Urinary bladder (tissue), 4 donors: ENCODE measurements at places on chromosomes 2 and 18.

DNA sequence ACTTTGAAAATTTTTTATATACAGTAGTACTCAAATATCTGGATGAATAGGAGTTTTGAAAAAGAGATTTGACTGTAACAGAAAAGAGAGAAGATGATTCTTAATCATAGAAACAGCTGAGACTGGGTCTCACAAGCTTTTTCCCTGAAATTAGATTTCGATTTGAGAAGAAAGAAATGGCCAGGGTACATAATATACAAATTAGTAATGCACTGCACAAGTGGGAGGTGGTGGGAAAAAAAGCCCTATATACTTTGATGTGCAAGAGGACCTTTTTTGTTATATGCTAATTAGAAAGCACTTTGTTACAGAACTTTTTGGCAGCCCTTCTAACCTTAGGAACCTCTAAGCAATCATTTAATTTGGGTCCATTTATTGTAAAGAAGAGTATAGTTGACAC lies 62.9 kb downstream of the EML4 start:
- no peak for DNase-seq

- no peak for DNase-seq
These were observed 168.5 kb upstream of the ZSWIM2 start for GRCh38 chr2:187017438-187017837.

- no peak for DNase-seq
These were observed 111.9 kb upstream of the DTNA start for GRCh38 chr18:34598120-34598635.

DNA sequence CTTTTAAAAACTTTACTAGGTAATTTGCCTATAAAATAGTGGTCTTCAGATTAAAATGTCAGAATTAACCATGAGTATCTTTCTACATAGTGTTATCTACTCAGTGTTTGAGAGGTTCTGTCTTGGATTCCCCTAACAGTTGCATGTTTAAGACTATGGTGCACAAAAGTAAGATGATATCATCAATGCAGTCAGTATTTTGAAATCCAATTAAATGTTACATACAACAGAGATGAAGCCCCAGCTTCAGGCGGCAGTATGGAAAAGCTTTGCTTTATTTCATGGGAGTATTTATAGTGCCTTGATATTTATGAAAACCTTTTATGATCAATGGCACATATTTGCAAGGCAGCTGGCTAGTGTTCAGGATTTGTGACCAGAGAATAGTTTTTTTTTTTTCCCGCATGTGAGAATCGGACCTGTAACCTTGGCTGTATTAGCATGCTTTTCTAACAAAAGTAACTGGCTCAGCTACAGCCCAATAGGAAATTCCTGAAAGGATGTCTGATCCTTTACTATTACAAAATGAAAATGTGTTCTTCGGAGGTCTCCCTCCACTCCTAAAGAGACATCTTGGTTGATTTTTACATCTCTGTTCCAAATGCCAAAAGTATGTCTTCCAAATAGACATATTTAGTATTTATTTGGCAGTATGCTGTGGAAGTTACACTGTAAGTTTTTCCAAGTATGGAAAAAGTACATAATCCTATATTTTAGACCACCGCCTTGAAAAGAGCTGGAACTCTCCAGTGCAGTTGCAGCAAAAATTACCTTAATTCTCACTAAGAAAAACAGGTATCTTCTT lies 319.3 kb upstream of the UBE2E3 start:
- DNase-seq, result no peak

DNA sequence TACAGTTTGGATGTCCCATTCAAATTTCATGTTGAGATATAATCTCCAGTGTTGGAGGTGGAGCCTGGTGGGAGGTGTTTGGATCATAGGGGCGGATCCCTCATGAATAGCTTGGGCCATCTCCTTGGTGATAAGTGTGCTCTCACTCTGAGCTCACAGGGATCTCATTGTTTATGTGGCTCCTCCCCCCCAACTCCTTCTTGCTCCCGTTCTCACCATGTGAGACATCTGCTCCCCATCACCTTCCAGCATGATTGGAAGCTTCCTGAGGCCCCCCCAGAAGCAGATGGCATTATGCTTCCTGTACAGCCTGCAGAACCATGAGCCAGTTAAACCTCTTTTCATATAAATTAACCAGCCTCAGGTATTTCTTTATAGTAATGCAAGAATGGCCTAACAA lies 3.0 kb upstream of the INPP1 start:
- no peak for DNase-seq
